ENCODE measurements at places on chromosomes 11 and 22.

DNA sequence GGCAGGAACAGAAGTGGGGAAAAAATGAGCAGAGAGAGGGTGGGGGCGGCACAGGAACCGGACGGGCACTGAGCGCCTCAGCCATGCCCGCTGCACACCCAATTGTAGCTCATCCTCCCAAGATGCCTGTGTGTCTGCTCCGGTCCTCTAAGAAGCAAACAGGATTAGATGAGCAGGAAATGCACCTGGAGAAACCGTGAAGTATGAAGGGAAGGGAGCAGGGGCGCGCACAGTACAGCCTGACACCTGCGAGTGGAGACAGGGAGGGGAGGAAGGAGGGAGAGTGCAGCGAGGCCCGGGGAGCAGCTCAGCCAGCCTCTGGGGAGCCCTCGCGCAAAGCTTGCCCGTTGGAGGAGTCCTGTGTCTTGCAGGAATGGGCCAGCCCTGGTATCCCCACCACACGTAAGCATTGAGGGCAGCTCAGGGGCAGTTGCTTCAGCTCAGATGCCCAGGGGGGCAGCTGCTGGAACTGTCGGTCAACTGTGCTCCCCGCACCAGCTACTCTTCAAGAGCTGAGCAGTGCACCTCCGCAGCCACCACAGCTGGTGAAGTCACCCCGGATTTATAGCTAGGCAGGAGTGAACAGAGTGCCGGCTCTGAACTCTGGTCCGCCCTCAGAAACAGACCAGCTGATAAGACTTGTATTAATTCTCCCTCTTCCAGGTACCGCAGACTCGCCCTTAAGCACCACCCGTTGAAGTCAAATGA, 7.0 kb downstream of the DNAJB13 start:
- DNase-seq: no peak

- DNase-seq: no peak
Measured at GRCh38 chr11:45899086-45899447, 8.0 kb downstream of the FREY1 start.

GRCh38 chr11:105821372-105821771, 200.7 kb downstream of the MSANTD4 start:
- no peak for DNase-seq

DNA sequence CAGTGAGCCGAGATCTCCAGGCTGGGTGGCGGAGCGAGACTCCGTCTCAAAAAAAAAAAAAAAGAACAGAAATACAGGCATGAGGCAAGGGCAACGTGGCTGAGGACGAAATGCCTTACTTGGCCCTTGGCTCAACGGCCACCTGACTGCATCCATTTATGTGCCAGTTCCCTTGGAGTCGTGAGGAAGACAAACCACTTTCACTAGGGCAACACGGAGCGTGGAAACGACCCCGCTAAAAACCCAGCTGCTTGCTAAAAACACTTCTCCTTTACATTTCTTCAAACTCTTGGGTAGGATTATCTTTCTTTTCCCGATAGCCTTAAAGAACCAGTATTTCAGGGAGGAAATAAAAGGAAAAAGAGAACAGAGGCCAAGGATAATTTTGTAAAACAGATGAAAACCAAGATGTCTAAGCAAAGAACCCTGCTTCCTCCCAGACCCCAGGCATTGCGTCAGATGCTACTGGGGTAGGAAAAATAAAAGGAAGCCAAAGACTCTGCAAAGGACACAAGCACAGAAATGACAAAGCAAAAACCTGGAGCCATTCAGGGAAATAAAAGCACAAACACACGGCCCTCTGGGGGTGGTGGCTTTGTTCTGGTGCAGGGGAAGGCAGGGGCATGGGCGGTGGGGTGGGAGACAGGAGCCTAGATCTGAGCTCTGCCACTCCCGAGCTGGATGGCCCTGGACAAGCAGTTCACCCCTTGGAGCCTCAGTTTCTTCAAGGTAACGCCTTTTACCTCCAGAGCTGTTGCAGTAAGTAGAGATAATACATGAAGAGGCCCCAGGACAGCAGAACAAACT, 37.0 kb downstream of the PC start:
- peak; percentile 11 for DNase-seq

DNA sequence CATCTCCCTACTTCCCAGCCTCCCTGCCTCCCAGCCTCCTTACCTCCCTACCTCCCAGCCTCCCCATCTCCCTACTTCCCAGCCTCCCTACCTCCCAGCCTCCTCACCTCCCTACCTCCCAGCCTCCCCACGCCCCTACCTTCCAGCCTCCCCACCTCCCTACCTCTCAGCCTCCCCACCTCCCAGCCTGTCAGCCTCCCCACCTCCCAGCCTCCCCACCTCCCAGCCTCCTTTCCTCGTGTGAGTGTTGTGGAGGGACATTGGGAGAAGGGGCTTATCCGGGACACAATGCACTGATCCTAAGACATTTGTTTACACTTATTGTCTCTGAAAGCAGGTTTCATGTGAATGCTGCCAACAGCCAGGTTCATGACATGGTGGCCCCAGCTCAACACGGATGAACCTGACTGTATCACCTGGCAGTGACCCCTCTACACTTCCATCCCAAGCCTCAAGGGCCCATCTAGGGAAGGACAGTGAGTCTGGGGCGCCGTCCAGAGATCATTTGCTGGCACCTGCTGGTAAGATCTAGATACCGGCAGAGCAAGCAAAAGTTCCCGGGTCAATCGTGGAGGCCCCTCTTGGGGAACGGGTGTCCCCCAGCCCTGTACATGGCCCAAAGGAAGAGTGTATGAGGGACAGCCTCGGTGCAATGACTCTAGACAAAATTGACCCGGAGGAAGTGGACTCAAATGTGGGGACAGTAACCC, 34.5 kb upstream of the TH start:
- DNase-seq: no peak

DNA sequence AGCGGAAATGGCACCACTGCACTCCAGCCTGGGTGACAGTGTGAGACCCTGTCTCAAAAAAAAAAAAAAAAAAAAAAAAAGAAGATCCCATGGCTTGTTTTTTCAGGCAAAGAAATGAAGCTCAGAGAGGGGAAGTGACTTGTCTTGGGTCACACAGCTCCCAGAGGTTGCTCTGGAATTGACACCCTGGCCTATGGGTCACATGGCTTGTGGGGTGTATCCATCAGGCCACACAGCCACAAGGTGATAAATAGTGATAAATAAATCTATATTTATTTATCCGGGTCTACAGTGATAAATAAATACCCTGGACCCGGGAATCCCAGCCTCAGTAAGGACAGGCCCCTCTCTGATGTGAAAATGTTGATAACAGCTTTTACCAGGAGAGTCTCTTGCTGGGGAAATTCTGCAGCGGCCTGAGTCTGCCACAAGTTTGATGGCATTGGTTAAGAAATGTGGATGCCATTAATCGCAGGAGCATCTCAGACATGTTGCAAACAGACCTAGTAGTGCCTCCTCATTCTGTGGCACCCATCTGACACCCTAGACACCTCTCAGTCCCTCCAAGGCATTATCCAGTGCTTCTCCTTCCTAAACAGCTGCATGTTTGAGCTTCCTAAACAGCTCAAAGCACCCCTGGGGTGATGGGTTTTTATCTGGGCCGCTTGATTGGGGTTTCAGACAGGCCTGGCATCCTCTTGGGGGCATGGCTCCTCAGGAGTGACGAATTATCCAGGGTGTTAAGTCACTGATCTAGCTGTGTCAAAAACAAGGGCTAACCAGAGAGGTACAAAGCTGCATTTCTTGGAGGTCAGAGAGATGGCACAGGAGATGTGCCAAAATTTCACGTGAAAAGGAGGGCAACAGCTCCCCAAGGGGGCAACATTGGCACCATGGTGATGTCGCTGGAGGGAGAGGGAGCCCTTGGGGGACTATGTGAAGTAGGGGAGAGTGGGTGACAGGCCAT, 1.9 kb upstream of the EMID1 start:
- no peak for DNase-seq

GRCh38 chr11:118914178-118914918, 11.4 kb downstream of the BCL9L start:
- peak; percentile 71 for DNase-seq

GRCh38 chr11:109000531-109000930, 335.7 kb downstream of the DDX10 start:
- no peak for DNase-seq

DNA sequence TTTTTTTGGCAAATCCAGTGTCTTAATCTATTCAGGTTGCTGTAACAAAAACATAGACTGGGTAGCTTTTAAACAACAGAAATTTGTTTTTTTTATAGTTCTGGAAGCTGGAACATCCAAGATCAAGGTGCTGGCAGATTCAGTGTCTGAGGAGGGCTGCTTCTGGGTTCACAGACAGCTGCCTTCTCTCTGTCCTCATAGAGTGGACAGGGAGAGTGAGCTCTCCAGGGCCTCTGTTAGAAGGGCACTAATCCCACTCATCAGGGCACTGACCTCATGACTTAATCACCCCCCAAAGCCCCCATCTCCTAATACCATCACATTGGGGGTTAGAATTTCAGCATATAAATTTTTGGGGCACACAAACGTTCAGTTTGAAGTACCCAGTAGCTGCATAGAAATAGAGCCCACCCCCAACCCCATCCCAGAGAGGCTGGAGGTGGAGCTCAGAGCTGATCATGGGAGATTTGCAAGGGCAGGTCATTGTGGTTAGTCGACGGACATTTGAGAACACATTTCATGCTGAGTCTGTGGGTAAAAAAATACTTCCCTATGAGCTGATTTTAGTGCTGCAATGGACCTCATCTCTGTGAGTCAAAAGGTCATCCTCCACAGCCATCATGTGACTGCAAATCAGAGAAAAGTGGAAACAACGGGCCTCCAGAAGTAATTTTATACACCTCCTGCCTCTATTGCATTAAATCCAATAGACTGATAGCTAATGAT, 203.1 kb upstream of the CADM1 start:
- no peak for DNase-seq

GRCh38 chr22:22733881-22734373, 89.5 kb downstream of the GGTLC2 start:
- no peak for DNase-seq

- DNase-seq: no peak
Measured at GRCh38 chr11:61378713-61379313, 13.6 kb upstream of the TMEM216 start.
